ENCODE measurements at places on chromosomes 12 and 14.

GRCh38 chr12:29783773-29784666, at the start of gene TMTC1:
Gene TMTC1, minus strand, starts transcription at chr12:29783942. Its CDS starts 191 bp downstream, at chr12:29783751.
- DNase-seq = no peak

GRCh38 chr14:79586989-79587598, 624.2 kb downstream of the DIO2 start:
- DNase-seq = no peak

- DNase-seq = no peak
Observed at GRCh38 chr12:70920891-70921290, 353 bp upstream of the PTPRR start.

DNA sequence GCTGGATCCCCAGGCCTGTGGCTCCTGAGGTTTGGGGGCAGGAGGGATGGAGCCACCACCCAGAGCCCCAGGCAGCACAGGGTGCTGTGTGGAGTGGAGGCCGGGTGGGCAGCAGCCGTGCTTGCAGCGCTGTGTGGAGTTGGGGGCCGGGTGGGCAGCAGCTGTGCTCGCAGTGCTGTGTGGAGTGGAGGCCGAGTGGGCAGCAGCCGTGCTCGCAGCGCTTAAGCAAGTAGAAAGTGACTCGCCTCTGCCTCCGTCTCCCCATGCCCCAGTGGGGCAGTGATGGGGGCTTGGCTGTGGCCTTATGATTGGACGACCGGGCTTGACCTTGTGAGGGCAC, 10.3 kb downstream of the CEP170B start:
- DNase-seq = no peak

GRCh38 chr12:68521848-68522502, 88.7 kb upstream of the RAP1B start:
- DNase-seq = no peak

DNA sequence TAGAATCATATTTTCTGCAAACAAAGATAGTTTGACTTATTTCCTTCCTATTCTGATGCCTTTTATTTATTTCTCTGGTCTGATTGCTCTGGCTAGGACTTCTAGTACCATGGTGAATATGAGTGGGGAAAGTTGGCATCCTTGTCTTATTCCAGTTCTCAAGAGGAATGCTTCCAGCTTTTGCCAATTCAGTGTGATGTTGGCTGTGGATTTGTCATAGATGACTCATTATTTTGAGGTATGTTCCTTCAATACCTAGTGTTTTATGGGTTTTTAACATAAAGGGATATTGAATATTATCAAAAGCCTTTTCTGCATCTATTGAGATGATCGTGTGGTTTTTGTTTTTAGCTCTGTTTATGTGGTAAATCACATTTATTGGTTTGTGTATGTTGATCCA, 139.4 kb upstream of the CNTN1 start:
- no peak for DNase-seq

DNA sequence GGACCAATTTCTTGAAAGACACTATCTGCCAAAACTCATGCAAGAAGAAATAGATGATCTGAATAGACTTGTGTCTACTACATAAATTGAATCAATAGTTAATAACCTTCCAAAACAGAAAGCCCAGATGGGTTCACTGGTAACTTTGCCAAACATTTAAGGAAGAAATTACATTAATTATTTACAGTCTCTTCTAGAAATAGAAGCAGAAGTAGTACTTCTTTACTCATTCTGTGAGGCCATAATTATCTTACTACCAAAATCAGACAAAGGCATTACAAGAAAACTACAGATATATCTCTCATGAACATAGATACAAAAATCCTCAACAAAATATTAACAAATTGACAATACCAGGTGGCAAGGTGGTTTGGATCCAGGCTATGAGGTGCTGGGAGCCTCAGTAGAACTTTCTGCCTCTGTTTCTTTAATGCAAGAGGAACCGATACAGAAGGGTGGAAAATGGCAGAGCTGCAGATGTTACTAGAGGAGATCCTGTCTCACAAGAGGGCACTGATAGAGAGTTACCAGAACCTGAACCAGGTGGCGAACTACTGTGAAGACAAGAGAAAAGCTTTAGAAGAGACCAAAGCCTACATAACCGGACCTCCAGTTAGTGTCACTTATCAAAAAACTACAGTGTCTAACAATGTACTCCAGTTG, 33.7 kb upstream of the KTN1 start:
- no peak for DNase-seq

GRCh38 chr14:65153101-65153500, 50.8 kb upstream of the MAX start:
- no peak for DNase-seq

DNA sequence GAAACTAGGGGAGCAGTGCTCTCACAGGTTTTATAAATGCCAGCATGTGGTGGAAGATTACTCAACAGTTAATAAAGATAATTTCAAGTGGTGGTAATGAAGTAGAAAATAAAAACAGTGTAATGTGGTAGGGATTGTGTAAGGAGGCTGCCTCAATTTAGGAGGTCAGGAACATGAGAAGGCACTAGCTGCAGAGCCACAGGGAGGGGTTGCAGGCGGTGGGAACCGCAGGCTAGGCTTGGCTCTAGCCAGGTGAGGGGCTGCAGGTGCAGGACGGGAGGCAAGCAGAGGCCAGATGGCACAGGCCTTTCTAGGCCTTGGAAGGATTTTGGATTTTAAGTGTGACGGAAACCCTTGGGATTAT, 768 bp downstream of the METTL25 start:
- DNase-seq = no peak

GRCh38 chr14:34496679-34497513, 34.9 kb upstream of the SPTSSA start:
- no peak for DNase-seq

- DNase-seq = no peak
Observed at GRCh38 chr12:79156846-79157463, 292.4 kb downstream of the SYT1 start.

- DNase-seq = no peak
Observed at GRCh38 chr14:68939893-68940613, 39.0 kb downstream of the ACTN1 start.

- DNase-seq = no peak
Observed at GRCh38 chr14:104821229-104821945, 20.5 kb downstream of the ZBTB42 start.

GRCh38 chr12:15350643-15351042, 28.3 kb downstream of the PTPRO start:
- DNase-seq = no peak

DNA sequence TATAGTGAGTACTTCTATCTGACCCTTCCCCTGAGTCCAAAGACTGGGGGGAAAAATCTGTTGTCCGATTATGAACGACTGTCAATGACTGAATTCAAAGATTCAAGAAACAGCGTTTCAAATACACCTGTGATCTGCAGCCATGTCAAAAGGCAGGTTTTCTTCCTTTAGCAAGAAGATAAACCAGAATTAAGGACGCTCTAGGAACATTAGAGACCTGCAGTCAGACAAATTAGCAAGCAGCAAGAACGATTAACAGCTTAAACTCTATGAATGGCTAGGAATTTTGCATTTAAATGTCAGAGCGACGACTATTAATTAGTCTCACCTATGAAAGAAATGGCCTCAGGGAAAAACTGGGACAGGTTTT, 2.1 kb downstream of the DUSP6 start:
- DNase-seq = no peak

DNA sequence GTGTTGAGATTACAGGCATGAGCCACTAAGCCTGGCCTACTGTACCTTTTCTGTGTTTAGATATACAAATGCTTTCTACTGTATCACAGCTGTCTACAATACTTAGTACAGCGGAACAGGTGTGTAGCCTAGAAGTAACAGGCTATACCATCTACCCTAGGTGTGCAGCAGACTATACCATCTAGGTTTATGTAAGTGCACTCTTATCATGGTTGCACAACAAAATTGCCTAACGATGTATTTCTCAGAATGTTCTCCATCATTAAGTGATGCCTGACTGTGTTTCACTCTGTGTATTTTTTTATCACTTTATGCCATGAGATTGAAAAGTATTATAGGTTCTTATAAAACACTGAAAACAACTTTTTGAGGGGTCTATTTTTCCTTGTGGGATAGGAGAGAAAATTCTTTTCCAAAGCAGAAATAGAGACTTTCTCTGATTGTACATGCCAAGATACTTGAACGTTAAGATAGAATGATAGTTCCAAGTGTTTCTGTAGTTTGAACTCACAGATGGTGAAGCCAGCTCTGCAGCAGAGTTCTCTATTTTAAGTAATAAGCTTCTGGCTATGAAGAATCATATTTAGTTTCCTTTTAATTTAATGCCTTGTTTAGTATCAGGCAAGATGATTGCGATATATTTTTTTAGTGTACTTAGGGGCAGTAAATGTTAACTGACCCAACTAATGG, 17.0 kb downstream of the TMPRSS12 start:
- DNase-seq = no peak

DNA sequence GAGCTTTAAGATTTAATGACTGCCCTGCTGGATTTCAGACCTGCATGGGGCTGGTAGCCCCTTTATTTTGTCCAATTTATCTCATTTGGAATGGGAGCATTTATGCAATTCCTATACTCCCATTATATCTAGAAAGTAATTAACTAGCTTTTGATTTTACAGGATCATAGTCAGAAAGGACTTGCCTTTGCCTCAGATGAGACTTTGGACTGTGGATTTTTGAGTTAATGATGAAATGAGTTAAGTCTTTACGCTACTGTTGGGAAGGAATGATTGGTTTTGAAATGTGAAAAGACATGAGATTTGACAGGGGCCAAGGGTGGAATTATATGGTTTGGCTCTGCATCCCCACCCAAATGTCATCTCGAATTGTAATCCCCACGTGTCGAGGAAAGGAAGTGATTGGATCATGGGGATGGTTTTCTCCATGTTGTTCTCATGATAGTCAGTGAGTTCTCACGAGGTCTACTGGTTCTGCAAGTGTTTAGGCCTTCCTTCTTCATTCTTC, 213.1 kb upstream of the DCN start:
- no peak for DNase-seq

- DNase-seq = no peak
Observed at GRCh38 chr12:31029468-31029867, 44.2 kb upstream of the DDX11 start.

- DNase-seq = no peak
Observed at GRCh38 chr12:92650228-92650822, 52.5 kb upstream of the PLEKHG7 start.

- DNase-seq = no peak
Observed at GRCh38 chr12:27179400-27180214, 64.5 kb upstream of the STK38L start.

GRCh38 chr14:98133806-98134205, 1138.2 kb downstream of the BCL11B start:
- no peak for DNase-seq

DNA sequence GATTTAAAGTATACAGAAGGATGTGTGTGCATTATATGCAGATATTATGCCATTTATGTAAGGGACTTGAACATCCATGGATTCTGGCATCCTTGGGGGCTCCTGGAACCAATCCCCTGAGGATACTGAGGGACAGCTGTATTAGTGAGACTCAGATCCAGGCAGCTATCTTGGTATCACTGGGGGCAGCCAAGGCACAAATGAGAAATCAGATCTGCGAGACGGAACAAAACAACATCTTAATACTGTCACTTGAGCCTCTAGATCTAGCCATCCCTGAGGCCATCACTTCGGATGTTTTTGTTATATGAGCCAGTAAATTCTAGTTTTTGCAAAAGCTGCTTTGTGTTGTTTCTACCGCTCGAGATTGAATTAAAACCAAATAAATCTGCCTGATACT, 175.1 kb upstream of the SFSWAP start:
- DNase-seq = no peak

- DNase-seq = no peak
Observed at GRCh38 chr14:36718216-36718615, 56.6 kb downstream of the PAX9 start.

GRCh38 chr14:38627163-38627562, 371.3 kb upstream of the CLEC14A start:
- no peak for DNase-seq

DNA sequence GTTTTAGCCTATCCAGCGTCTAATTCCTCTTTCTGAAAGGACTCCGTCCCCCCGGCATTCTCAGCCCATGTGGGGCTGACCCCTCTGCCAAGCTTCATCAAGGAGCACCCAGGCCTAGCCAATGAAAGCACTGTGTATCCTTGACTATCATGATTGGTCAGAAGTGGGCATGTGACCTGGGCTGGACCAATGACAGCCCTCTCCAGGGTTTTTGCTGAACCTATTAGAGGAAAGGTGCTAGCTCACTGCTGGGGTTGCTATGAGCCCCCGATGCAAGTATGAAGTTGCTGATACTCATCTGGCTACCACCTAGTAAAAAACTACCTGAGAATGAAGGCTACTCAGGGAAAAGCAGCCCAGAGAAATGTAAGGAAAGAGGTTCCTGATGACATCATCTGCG, 68.1 kb downstream of the LRRC74A start:
- no peak for DNase-seq

- no peak for DNase-seq
Observed at GRCh38 chr14:69945912-69946311, 66.7 kb downstream of the SMOC1 start.

- no peak for DNase-seq
Observed at GRCh38 chr12:22600181-22600580, 24.8 kb upstream of the ETNK1 start.

DNA sequence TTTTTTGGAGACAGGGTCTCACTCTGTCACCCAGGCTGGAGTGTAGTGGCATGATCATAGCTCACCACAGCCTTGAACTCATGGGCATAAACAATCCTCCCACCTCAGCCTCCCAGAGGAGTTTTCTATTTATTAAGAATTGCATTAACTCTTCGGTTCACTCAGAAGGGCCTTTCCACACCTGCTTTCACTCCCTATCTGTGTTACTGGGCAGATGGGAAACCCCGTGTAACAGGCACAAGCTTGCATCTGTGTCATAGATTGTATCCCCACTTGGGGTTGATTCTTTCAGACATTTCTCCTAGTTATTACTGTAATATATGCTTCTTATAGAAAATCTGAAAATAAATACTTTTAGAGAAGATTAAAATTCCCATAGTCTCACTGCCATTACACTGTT, 38.7 kb downstream of the STX2 start:
- no peak for DNase-seq

- DNase-seq = no peak
Observed at GRCh38 chr12:89156340-89156739, 196.0 kb downstream of the DUSP6 start.

GRCh38 chr12:8823565-8824300, 1.3 kb downstream of the A2ML1 start:
- DNase-seq = no peak

- no peak for DNase-seq
Observed at GRCh38 chr14:66087231-66087630, 398.9 kb upstream of the CCDC196 start.

- no peak for DNase-seq
Observed at GRCh38 chr14:36264595-36264994, 55.8 kb downstream of the MBIP start.

DNA sequence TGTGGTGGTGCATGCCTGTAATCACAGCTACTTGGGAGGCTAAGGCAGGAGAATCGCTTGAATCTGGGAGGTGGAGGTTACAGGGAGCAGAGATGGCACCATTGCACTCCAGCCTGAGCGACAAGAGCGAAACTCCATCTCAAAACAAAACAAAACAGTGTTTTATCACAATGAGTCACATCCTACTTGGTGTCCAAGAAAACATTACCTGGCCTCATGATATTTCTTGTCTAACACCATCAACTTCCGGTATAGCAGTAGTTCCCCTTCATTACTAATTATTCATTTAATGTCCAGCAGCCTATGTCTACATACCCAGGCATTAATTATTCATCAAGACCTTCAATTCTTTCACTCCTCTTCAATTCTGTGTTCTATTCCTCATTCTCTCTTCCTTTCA, 115.5 kb downstream of the CCDC59 start:
- no peak for DNase-seq

Data from activated CD8-positive, alpha-beta memory T cell treated with anti-CD3 and anti-CD28 coated beads for 48 hours (primary cell).